ENCODE measurements at places on chromosomes 7 and 10.

DNA sequence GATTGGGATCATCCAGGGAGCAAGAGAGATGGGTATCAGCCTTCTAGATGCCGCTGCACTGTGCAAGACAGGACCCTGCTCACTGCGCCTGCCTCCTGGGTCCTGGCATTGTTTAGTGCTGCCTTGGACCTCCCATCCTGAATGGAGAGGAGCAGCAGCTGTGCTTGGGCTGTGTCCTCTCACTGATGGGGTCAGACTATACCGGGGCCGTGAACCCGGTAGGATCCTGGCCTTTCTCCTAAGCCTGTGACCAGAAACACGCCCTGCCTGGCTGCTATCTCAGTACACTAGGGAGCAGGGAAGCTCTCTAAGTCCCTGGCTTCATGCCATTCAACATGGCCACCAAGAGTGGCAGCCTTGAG lies 309.4 kb upstream of the ZNF32 start:
- DNase-seq = no peak

DNA sequence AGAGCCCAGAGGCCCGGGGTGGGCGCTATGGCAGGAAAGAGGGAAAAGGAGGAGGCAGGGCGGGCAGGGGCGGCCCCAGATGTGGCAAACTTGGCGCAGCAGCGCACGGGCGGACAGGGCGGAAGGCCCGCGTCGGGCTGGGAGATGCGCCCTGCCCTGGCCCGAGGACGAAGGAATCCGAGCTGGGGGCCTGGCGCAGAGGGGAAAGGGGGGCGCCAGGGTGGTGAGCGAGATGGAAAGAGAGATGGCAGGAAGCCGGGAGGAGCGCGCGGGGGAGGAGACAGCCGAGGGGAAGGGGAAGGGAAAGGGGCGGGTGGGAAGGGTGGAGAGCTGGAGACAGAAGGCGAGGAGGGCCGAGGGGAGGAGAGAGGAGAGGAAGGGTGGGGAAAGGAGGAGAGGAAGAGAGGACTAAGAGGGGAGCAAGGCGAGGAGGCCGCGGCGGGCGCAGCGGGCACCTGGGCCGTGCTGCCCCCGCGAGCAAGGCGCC lies at the start of gene MARVELD1:
Gene MARVELD1 (plus strand): TSS at position 392 of the 487 bp plus-strand sequence. CDS start 147 bp downstream, outside the sequence.
- no peak for DNase-seq

DNA sequence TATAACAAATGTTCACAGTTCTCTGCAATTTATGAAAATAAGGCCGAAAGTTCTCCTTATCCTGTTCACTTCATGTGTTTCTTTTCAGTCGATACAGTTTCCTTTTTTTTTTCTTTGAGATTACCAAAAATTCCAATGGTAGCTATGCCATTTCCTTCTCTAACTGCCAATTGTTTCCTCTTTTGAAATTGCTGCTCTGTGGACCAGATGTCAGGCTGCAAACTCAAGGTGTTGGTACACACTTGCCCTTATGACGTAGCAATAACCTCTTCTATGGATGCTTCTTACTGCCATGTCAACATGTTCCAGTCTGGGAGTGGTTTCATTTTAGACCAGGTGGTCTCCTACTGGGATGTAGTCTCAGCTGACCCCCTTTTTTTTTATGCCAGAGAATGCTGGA lies 52.9 kb downstream of the CASD1 start:
- no peak for DNase-seq

GRCh38 chr10:116743266-116744064 lies 1.1 kb upstream of the HSPA12A start:
- DNase-seq = no peak

DNA sequence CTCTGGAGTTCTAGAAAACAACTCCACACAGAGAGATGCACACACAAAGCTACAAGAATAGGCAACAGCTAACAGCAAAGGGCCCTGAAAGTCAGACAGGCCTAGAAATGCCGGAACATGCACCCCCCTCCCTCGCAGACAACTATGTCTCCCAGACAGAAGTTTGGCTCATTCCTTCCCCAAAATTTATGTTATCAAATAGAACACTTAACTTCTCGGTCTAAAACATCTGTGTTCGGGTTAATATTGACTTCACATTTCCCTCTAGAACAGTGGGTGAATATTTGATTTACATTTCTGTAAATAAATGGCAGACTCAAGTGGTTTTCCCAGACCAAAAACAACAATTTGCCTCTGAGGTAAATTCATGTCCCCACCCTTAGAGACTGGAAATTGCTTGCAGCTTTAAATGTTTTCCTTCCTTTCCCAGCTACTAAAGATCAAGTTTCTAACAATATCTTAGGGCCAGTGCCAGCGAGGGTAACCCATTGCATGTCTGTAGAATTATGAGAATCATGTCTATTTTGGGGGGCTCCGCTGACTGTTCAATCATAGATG lies 92.5 kb upstream of the INHBA start:
- DNase-seq = no peak

- no peak for DNase-seq
Measured at GRCh38 chr7:46301677-46302076, 380.6 kb upstream of the IGFBP3 start.

DNA sequence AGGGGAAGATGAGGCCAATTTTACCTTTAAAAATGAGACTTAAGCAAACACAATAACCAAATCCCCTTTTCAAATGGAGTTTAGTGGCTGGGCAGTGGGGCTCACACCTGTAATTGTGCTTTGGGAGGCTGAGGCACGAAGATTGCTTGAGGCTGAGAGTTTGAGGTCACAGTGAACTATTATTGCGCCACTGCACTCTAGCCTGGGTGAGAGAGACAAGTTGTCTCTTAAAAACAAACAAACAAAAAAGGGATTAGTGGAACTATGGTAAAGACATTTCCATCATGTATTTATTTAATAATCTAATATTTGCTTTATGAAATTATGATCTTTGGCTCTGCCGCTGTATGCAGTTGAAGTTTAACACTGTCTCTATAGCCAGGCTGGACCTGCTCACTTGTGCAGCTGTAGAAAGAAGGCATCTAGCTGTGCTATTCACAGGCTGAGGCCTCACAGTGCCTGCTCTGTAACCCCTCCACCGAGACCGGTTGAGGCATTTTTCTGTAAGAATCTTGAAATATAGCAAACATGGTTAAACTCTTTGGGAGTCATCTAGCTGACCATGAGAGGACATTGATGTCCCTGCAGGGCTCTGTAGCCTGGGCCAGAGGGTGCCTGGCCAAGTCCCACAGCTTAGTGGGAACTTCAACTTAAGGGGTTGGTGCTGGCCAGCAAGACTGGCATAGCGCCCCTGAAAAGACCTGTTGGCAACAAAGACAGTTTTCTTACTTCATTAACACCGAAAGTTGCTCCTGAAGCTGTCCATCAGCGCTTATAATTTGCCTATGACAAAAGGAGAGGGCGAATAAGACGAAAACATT lies 131.8 kb downstream of the BMPER start:
- no peak for DNase-seq

DNA sequence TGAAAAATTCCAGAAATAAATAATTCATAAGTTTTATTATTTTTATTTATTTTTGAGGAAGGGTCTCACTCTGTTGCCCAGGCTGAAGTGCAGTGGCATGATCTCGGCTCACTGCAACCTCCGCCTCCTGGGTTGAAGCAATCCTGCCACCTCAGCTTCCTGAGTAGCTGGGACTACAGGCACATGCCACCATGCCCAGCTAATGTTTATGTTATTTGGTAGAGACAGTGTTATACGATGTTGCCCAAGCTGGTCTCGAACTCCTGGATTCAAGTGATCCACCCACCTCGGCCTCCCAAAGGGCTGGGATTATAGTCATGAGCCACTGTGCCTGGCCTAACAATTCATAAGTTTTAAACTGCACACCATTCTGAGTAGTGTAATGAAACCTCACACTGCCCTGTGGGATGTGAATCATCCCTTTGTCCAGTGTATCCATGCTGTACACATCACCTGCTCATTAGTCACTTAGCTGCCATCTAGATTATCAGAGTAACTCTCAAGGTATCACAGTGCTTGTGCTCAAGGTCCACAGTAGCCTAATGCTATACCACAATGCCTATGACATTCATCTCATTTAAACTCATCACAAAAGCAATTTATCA lies 17.9 kb downstream of the RTKN2 start:
- no peak for DNase-seq

DNA sequence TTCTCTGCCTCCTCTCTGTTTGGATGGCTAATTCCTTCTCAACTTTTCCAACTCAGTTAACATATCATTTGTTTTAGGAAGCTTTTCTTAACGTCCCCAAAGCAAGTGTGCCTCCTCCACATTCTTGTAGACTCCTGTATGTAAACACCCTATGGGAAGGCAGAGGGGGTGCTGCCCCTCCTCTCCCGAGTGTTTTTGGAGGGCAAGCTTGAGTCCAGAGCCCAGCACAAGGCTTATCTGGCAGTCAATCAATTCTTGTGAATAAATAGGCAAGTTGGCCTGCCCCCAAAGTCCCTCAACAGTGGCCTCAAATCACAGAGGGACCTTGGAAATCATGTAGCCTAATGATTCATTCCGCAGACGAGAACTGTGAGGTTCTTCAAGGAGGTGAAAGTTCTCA lies 305.6 kb downstream of the RPS24 start:
- no peak for DNase-seq

- DNase-seq = no peak
Measured at GRCh38 chr7:47402941-47403866, 178.7 kb downstream of the TNS3 start.

DNA sequence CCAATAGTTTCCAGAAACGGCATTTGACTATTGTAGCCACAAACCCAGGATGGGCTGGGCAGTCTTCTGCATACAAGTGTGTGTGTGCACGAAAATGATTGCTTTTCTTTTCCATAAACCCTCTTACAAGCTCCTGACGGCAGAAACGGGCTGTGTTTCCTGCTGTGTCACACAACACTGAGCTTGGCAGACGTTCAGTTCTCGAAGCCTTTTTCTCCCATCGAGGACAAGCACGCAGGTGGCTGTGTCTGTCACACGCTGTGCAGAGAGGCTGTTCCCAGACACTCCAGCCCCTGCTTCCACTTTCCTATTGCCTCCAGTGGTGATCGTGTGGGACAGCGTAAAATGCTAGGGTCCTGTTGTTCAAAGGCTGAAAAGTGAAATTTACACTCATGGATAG lies 32.1 kb downstream of the RBAK start:
- peak; percentile 18 for DNase-seq

DNA sequence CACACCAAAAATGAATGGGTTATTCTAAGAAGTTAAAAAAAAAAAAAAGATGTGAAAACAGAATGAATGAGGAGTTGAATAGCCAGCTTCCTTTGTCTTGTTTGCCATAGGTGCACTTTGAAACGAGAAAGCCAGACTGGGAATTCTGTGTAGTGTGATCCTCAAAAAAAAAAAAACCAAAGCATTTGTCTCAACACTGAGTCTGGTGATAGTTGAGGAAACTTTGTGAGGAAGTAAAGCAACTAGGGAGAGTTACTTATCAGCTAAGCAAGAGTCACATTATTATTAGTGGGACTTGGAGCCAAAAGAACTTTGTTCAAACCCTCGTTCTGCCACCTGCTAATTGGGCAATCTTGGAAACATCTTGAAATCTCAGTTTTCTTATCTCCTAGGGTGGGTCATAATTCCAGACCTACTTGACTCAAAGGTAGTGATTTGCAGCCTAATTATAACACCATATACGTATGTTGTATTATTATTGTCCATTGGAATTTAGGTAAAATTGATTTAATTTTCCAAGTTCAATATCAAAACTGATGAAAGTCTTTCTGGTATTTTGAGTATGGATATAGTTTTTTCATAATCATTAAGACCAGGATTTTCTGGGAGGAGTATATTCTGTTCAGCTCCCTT lies 99.8 kb upstream of the GJD4 start:
- no peak for DNase-seq

Data from hippocampal formation (tissue), 2 donors.